ENCODE measurements at places on chromosomes 1 and 21.

DNA sequence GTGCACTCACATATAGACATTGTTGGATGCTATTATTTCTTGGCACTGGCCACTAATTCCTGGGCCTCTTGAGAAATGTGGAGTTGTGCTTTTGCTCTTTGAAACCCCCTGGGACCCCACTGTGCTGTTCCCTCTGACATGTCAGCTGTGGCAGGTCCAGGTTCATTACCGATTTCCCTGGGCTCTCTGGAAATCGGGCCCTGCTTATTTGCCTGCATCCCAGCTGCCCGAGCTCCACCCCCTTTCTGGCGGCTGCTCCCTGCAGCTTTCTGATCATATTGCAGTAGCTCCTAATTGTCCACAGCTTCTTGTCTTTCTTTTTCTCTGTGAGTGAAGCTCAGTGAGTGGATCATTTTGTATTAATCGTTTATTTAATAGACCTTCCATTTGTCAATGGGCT, 183.7 kb upstream of the FAM78B start:
- DNase-seq: no peak

DNA sequence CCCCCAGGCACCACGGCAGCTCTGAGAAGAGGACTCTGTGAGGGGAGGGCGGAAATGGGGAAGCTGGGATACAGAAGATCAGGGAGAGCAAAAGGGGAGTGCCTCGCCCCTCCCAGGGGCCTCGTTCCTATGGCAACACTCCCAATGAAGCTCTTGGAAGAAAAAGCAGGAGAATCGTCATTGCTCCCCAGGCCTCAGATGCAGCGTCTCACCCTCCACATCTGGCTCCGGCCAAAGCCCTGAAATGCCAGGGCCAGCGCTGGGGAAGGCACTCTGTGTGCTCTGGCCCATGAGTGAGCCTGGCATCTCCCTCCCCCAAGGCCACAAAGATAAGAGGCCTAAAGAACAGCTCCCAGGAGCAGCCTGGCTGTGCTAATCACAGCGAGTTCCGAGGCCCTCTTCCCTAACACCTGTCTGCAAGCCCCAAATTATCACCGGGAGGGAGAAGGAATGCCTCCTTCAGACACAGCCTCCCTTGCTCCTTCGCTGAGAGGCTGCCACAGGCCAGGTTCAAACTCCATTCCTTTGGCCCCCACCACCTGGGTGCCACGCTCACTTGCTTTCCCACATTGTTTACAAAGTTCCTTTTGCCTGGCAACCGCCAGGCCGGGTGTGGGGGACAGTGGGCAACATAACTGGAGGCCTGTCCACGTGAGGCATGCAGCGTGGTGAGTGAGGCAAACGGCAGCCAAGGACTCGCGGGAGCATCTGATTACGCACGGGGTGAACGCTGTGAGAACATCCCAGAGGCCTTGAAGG, 27.8 kb downstream of the ECE1 start:
- peak; percentile 89 for DNase-seq

DNA sequence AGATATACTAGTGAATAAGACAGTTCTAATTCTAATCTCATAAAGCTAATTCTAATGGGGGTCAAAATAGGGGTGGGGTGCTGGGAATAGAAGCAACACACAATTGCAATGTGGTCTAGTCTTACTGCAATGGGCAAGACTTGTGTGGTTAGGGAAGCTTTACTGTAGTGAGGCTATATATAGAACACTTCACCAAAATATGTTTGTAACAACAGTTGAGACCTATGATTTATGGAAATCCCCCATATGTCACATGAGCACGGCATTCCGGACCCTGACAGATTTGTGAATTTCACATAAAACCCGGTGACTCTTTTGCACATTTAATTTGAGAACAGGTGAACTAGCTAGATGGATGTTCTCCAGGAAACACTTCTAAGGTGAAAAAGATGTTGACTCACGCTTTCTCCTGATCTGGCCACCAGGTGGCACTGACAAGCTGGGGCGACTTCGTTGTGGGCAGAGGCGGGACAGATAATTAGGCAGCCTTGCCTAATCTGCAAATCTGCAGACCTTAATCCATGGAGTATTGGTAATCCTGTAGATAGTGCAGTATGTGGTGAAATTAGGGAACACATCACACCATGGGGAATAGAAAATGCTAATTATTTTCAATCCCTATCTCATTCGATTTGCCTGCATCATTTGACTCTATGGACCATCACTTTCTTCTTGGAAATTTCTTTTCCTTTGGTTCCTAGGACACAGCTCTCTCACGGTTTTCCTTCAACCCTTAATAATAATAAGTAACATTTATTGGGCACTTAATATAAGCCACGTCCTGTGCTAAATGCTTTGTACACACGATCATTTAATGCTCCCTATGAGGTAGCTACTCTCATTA, 37.7 kb downstream of the KIAA0040 start:
- DNase-seq: peak; percentile 77

- DNase-seq: peak; percentile 74
These were observed 756 bp downstream of the ANKRD13C start for GRCh38 chr1:70353601-70354331.

DNA sequence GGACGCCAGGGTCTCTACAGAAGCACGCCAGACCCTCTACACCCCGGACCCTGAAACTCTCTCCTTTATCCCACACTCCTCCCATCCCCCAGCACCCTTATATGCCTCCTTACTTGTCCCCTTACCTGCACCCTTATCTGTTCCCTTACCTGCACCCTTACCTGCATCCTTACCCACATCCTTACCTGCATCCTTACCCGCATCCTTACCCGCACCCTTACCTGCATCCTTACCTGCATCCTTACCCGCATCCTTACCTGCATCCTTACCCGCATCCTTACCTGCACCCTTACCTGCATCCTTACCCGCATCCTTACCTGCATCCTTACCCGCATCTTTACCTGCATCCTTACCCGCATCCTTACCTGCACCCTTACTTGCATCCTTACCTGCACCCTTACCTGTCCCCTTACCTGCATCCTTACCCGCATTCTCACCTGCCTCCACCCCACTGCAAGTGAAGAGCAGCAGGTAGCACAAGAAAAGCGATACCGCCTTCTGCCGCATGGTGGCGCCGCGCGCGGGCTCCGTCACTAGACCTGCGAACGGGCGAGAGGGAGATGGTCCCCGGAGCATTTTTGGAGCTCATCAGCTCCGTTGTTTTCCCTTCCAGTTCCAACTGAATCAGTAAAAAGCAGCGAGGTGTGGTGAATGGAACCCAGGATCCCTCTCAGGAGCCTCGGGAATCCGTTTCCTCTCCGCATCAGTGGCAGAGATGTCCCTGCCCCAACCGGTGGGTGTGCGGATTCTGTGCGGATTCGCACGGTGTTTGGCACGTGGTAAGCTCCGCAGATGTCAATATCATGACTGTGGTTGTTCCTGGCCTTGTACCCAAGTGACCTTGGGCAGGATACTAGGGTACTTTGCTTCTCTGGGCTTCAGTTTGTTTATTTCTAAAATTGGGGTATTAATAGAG, 2.9 kb downstream of the IFI6 start:
- peak; percentile 82 for DNase-seq

GRCh38 chr21:16587141-16587581, 857.4 kb downstream of the USP25 start:
- no peak for DNase-seq

DNA sequence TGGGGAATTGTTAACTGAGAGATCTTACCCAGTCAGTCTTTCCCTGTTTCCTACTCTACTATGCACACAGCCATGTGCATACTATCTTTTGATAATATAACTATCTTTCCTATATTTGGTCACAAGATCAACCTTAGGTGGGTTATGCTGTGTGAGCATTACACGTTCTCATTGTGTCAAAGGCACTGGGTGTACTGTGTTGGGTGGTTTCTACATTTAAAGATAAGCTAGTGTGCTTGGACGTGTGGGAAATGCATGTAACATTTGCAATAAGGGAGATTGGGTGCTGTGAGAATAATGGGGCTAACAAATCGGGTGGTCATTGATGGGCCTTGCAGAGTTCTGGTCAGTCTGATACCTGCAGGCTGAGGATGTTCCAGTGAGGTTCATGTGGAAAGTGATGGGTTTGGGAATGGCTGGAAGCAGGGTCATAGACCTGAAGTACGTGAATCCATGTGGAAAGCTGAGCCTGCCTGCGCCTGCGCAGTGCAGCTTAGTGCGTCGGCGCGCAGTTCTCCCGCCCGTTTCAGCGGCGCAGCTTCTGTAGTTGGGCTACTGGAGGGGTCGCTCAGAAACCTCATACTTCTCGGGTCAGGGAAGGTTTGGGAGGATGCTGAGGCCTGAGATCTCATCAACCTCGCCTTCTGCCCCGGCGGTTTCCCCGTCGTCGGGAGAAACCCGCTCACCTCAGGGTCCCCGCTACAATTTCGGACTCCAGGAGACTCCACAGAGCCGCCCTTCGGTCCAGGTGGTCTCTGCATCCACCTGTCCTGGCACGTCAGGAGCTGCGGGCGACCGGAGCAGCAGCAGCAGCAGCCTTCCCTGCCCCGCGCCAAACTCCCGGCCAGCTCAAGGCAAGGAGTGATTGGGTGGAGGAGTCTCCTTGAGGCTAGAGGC, at the start of gene MSH4:
TSS of gene MSH4 (plus strand) at position 507 of the 897 bp plus-strand sequence. CDS start at position 611, 104 bp downstream.
- DNase-seq: peak; percentile 7

DNA sequence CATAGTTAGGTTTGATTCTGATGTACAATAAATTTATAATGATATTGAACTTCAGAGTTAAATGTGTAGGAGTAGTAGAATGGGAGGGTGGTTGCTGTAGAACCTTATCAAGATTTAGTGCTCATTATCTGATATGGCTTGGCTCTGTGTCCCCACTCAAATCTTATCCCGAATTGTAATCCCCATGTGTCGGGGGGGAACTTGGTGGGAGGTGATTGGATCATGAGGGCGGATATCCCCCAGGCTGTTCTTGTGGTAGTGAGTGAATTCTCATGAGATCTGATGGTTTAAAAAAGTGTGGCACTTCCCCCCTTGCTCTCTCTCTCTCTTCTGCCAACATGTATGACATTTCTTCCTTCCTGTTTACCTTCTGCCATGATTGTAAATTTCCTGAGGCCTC, 265.5 kb downstream of the GRIK1 start:
- DNase-seq: no peak

DNA sequence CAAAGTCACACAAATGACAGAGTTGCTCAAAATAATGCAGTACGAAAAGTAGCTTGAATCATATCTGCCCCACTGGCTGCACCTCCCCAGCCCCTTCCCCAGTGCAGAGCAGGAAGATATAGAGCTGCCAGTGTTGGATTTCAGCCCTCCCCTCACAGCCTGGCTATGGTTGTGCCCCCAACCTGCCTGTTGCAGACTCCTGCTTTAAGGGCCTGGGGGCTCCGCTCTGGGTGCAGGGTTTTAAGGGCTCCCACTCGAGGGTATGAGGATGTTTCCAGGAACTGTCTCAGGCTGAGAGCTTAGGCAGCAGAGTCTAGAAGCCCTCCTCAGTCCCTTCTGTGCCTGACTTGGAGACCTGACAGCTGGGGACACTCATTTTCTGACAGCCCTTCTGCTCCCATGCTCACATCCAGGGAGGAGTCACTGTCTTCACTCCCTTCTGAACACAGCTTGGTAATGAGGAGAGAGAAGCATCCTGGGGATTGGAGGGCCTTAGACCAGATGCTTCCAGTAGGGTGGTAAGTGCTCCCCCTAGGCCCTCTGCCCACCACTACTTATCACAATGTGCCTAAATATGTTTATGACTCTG, 4.6 kb downstream of the S100A9 start:
- DNase-seq: no peak

DNA sequence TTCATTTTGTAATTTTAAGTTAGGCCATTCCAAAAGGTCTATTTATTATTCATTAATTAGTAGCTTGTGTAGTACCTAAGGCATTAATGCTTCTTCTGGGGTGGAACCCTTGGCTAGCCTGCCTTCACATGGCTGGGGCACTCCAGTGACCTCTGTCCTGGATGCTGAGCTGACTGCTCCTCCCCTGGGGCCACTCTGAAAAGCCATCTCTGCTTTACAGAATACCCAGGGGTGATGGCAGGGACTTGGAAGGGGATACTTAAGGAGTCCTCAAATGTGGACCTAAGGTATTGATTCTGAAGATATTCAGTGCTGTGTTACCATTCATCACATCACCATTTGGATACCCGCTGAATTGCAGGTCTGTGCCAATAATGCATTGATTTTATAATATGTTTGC, 187.8 kb upstream of the COA6 start:
- no peak for DNase-seq

DNA sequence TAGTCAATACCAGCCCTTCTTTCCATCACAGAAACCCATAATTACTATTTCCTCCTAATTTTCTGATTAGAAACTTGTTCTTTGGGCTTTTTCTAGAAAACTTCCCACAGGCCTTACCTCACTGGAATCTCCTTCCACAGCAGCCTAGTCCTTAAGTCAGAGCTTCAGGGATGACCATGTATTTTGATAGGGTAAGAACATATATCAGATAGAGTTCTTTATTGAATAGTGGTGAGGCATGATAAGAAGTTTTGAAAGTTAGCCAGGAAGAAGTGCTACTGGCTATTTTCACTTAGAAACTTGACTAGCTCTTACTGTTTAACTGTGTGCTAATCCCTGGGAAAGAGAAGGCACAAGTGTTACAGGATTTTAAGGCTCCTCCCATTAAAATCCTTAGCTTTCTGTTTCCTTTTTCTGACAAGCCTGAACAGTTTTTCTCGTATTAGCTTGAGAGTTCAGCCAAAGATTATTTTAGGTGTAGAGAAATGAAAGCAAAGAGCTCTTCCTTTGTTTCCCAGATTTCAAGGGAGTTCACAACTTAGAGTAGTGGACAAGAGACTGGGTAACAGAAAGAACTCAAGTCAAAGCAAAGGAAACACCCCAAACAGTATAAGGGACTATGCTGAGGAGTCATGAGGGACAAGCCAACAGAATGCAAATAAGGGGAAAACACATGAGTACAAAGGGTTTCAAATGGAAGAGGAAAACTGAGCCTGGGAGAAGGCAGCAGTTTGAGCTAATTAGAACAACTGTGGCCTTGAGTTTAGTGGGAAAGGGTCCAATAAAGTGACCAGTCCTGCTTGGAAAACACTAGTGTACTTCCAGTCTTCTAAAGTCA, 37.2 kb upstream of the AIM2 start:
- DNase-seq: no peak

GRCh38 chr1:46767649-46768282, 31.1 kb upstream of the CYP4B1 start:
- DNase-seq: no peak

DNA sequence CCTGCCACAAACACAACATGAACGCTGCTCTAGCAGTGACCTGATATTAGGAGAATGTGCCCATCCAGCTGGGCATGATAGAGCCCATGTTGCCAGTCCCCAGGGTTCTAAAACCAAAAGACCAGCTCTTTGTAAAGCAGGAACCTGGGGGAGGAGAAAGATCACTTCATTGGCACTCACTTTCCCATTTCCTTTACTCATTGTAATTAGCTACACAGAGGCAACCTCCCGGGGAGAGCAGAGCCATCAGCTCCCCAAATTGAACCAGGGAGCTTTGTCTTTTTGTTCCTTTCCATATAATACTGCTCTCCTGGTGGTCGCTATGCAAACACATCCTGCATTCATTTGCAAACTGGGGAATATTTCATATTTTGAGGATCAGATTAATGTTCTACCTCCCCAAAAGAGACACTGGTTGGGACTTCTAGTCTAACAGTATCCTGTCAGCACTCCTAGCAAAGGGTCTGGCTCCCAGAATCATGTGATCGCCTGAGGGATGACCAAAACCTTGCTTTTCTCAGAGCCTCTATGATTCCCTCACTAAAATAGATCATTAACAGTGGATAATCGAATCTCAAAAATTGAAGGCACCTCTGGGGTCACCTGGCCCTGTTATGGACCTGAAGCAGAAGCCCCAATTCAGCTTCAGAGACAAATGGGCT, 76.7 kb upstream of the CD1D start:
- no peak for DNase-seq

- DNase-seq: no peak
These were observed 88.7 kb downstream of the ITPKB start for GRCh38 chr1:226650236-226650841.

- DNase-seq: no peak
These were observed 156.9 kb downstream of the RUNX1 start for GRCh38 chr21:34892209-34892608.

- DNase-seq: peak; percentile 18
These were observed 101.4 kb downstream of the PBX1 start for GRCh38 chr1:164660412-164660772.

Data from GM03348 (cell line).